Tibial nerve (tissue), 4 donors: ENCODE measurements at places on chromosomes 12 and 14. TPM values are rescaled to one million over a fixed set of nuclear protein-coding genes. Genes with fewer than 3 reads are reported as not detected.

Gene OAS2
- 6.1 TPM for total RNA-seq

Gene KCNH5
- not detected for total RNA-seq

Gene CLEC6A
- not detected for total RNA-seq

GRCh38 chr14:51676549-51676948 is 24.8 kb downstream of the FRMD6 start:
- no peaks in the 10 kb centered on the region for H3K36me3 ChIP-seq
- no peaks in the 10 kb centered on the region for H3K27me3 ChIP-seq
- DNase-seq, result no peak
- H3K27ac ChIP-seq, result peak overlapping the region; percentile 38
- H3K4me1 ChIP-seq, result peaks cover 75% of the 10 kb centered on the region
- H3K4me3 ChIP-seq, result no peak overlapping the region

Gene MUCL1
- not detected for total RNA-seq

- H3K27ac ChIP-seq, result peak overlapping the region; percentile 39
- no peaks in the 10 kb centered on the region for H3K36me3 ChIP-seq
- DNase-seq, result no peak
These were observed 133.6 kb downstream of the ZFP36L1 start for GRCh38 chr14:68658943-68659931.
